ENCODE measurements at places on chromosomes 11 and 22.

GRCh38 chr11:93166194-93166593 is 31.6 kb downstream of the SLC36A4 start:
- no peak for DNase-seq

- no peak for DNase-seq
Measured at GRCh38 chr11:19714387-19715363, 2.0 kb downstream of the NAV2 start.

- no peak for DNase-seq
Measured at GRCh38 chr11:70688142-70688541, 289.8 kb downstream of the CTTN start.

DNA sequence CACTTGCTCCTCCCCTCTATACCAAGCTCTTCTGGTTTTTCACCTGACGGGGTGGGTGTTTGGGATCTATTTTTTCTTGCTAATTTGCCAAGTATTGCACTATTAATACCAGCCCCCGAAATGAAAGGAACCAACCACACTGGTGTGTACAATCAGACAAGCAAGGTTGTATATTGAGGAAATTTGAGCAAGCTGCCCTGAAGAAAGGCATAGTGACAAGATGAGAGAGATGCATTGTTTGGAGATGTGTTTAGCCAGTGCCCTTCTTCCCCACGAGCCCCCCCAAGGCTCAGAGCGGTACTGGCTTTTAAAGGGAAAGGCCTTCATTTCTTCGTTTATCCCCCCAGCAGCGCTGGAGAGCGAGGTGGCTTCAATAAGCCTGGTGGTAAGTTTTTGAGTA is 15.2 kb upstream of the GAS2L1 start:
- DNase-seq = no peak

GRCh38 chr22:29308791-29309262 is 2.4 kb downstream of the GAS2L1 start:
- no peak for DNase-seq

DNA sequence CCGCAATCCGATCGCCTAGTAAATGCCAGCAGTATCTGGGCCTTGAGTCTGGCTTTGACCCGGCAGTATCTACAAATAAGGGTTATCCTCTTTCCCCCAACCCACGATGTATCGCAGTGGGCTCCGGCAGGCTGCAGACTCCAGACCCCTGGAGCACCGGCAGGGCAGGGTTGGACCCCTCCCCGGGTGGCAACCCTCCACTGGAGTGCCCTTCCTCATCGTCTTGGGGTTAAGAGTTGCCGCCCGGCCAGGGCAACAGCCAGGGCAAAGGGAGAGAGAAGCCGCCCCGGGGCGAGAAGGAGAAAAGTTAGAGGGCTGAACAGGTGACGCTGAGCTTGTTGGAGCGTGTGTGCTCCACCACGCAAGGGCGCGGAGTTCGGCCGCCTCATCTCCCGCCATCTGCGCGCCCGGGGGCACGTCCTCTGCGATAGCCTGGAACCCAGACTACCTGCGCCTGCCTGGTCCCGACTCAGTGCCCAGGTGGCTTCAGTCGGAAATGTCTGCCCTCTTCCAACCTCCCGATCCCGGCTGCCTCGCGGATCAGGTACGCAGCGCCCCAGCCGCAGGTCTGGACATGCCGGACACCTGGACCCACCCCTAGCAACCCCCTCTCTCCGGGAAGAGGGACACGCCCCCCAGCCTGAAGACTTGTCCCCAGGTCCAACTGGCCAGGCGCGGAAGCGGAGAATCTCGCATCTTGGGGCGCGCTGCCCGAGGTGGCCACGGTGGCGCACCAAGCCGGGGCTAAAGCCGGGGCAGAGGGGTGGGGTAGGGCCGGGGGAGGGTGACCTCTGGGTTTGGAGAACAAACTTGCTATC is 1.2 kb downstream of the DSCAML1 start:
- DNase-seq = no peak

DNA sequence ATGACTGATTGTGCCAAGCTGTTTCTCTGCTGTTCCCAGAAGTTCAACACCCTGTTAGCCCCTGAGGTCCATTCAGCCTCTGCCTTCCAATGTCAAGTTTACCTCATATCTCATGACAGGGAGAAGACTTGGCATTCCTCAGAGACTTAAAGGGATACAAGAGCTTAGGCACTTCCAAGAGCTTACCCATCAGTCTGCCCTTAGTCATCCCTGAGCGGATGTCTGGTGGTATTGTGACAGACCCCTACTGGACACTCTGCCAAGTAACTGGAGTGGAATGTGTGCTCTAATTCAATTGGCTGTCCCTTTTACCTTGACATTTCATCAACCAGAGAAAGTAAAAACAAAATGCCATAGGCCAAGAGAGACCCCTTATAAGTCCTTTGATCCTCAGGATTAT is 151.5 kb downstream of the AASDHPPT start:
- no peak for DNase-seq

- DNase-seq = no peak
Measured at GRCh38 chr11:3044004-3044403, 13.2 kb downstream of the CARS1 start.

- DNase-seq = no peak
Measured at GRCh38 chr11:100152766-100153165, 534.3 kb upstream of the ARHGAP42 start.

GRCh38 chr11:134196756-134197155 is 27.0 kb downstream of the NCAPD3 start:
- DNase-seq = no peak

GRCh38 chr11:122126024-122126688 is 10.1 kb upstream of the BLID start:
- no peak for DNase-seq

- no peak for DNase-seq
Measured at GRCh38 chr22:26322179-26322905, 106.7 kb upstream of the ASPHD2 start.

- no peak for DNase-seq
Measured at GRCh38 chr11:112625814-112626213, 335.4 kb upstream of the NCAM1 start.

GRCh38 chr11:34329876-34330275 is 27.9 kb downstream of the ABTB2 start:
- no peak for DNase-seq

GRCh38 chr22:39306456-39307361 is 12.7 kb downstream of the RPL3 start:
- DNase-seq = peak; percentile 19

DNA sequence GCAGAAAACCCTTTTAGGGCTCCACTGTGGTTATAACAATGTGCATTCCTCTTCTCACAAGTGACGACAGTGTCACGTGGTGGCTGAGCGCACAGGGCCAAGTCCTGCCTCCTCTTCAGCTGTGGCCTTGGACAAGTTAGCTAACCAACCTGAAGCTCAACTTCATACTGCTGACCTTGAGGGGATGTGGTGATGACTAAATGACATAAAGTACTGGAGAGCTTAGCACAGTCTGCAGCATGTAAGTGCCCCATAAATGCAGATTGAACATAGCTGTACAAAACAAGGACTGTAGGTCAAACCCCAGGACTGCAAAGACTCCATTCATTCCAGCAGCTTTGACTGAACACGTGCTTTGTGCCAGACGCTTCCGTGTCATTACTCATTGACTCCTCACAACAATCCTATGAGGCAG is 20.1 kb upstream of the MRGPRX2 start:
- DNase-seq = no peak

- DNase-seq = no peak
Measured at GRCh38 chr11:126810776-126811175, 189.8 kb downstream of the KIRREL3 start.

DNA sequence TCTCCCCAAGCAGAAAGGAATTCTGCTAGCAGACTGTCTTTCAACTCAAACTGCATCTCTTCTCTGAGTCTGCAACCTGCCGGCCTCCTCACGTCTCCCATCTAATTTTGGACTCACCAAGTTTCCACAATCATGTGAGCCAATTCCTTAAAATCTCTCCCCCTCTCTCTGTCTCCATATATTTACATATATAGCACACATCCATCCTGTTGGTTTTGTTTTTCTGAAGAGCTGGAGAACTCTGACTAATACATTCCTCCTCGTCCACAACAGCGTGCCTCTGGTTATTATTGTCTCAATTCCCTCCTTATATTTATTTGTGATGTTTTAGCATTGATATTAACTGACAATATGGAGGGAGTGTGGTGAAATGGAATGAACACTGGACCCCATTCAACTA is 29.6 kb upstream of the FJX1 start:
- no peak for DNase-seq

DNA sequence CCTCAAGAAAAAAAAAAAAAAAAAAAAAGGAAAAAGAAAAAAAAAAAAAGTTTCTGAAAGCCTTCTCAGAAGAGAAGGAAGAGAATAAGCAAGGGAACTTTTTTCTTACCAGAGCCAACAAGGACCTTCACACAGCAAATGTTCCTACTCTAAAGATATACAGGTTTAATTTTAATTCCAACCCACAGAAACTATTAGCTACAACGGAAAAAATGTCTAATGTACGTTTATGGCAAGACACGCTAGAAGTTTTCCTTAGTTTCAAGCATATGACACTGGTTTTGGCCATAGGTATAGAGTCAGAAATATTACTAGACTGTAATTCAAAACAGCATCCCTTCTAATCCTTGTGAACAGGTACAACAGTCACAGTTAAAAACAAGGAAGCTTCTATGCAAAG is 120.1 kb downstream of the MRTFA start:
- DNase-seq = no peak

DNA sequence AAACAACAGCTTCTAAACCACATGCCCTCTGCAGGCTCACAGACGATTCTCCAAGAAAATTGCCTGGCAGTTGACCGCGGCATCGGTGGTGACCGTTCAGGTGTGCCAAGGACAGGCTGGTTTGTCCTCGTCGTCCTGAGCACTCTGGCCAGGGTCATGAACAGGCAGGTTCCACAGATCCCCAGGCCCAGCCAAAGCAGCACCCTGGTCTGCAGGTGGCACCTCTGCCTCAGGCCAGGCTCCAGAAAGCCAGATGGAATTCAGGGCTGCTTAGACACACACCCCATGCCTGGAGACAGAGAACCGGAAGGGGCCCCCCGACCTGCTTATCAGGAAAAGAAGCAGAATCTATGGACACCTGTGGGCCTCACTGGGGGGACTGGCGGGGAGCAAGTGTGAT is 338.7 kb downstream of the BRD1 start:
- DNase-seq = no peak

DNA sequence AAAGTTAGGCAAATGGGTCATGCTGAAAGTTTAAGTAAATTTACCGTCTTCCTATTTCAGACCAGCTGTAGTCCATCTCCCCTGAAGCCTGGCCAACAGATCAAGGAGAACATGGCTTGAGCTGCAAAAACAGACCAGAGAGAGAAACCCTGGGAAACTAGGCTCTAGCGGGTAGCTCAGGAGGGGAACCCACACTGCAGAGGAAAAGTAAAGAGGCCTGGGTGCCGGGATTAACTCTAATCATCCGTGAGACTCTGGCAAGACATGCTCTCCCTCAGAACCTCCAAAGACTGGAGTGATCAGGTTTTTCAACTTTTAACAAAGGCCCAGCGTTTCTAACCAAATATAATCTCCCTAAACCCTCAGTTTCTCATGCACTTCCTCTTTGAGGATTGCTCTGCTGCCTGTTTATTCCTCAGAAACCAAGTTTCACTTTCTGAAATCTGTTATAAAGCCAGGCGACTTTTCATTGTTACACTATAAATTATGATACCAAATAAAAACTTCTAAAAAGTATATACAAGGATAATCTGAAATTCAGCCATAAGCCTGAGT is 67.5 kb downstream of the GAB2 start:
- no peak for DNase-seq

DNA sequence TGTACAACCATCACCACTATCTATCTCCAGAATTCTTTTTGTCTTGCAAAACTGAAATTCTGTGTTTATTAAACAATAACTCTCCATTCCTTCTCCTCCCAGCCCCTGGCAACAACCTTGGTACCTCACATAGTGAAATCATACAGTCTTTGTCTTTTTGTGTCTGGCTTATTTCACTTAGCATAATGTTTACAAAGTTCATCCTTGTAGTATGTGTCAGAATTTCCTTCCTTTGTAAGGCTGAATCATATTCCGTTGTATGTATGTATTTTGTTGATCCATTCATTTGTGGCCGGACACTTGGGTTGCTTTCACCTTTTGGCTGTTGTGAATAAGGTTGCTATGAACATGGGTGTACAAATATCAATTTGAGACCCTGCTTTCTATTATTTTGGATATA is 243.7 kb upstream of the TBCEL start:
- DNase-seq = no peak

DNA sequence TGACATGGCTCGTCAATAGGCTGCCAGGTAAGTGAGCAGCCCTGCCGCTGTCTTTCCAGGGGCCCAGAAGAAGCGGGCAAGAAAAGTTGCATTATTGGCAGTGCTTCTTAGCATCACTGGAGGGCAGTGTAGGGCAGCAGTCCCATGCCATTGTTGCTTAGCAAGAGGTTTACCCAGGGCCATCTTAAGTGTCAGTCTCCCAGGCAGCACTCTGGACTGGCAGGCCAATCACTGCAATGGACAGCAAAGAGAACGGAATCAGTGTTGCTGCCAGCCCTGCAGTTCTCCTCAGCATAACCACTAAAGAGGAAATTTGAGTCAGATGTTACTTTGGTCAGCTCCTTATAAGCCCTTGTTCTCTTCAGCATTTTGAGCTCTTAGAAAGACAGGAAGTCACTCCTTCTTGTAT is 13.4 kb upstream of the GRK2 start:
- no peak for DNase-seq

- no peak for DNase-seq
Measured at GRCh38 chr11:86143087-86144030, 74.5 kb upstream of the PICALM start.

GRCh38 chr11:110249066-110249465 is 47.3 kb downstream of the RDX start:
- DNase-seq = no peak

GRCh38 chr22:17105143-17106129 is 15.7 kb downstream of the TMEM121B start:
- DNase-seq = no peak

- no peak for DNase-seq
Measured at GRCh38 chr11:31809857-31810778, 1.0 kb downstream of the PAX6 start.

GRCh38 chr11:68374531-68374930 is 62.1 kb downstream of the LRP5 start:
- no peak for DNase-seq

Data from activated gamma-delta T cell treated with anti-CD3 and anti-CD28 coated beads, Interleukin-2, amount 50 U/mL, for 16 hours (primary cell).